Non-pigmented ciliary epithelial cell (primary cell): ENCODE measurements at places on chromosomes 7 and 10.

DNA sequence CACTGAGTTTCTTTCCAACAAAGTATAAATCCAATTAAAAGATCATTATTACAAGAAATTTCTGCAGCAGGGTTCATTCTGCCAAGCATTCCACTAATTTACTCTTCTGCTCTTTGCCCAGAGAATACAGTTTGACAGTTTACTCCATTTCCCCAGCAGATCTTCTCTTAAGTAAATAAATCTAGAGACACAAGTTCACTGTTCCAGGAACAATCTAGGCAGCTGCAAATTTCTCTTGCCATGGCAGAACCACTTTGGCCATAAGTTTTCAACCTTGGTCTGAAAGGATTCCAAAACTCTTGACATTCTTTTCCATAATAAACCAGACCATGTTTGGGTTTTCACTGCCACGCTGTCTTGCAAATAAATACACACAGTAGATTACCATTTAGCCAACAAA is 11.5 kb downstream of the RGS10 start:
- DNase-seq: no peak

DNA sequence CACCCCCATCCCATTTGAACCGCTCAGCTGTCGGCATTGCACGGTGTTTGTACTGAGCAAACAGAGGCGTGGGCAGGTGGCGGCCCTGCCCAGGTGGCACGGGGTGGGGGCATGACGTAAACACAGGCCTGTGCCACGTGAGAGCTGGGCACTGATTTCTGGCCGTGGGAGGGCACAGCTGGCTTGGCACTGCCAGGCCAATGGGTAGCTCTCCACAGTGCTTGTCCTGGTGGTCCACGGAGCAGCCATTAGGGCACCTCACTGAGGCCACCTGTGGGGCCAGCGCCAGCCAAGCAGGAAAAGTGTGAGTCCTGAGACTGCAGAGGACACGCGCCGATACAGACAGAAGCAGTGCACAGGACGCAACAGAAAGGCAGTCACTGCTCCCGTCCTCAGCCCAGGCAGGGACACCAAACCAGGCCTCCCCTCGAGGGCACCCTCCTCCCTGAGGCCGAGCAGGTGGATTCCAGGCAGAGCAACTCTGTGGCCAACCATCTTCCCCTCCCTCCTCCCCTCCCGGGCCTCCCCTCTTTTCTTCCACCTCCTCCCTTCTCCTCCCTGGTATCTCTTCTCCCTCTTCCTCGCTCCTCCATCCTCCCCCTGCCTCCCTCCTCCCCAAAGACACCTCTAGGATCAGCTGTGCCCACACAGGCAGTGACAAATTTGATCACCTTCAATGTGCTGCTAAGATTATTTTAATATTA is 258.7 kb downstream of the ELFN1 start:
- DNase-seq: no peak

- no peak for DNase-seq
Observed at GRCh38 chr10:115653473-115653872, 560.3 kb downstream of the ATRNL1 start.

DNA sequence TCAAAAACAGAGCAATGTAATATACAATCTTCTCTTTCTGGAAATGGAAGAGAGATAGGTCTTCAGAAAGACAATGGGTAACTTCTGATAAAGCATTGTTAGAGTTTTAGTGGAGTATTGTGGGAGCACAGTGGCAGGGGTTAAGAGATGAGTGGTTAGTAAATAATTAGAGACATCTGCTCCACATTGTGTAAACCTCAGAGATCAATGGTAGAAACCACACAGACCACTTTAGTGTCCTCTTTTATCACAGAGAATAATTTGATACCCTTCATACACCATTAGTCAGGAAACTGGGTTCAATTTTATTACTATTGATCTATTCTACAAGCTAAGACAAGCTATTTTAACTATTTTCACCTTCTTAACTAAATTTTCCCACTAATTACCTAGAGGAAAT is 35.9 kb upstream of the MAGI2 start:
- DNase-seq: no peak

GRCh38 chr7:110835218-110835617 is 255.7 kb upstream of the LRRN3 start:
- DNase-seq: no peak

DNA sequence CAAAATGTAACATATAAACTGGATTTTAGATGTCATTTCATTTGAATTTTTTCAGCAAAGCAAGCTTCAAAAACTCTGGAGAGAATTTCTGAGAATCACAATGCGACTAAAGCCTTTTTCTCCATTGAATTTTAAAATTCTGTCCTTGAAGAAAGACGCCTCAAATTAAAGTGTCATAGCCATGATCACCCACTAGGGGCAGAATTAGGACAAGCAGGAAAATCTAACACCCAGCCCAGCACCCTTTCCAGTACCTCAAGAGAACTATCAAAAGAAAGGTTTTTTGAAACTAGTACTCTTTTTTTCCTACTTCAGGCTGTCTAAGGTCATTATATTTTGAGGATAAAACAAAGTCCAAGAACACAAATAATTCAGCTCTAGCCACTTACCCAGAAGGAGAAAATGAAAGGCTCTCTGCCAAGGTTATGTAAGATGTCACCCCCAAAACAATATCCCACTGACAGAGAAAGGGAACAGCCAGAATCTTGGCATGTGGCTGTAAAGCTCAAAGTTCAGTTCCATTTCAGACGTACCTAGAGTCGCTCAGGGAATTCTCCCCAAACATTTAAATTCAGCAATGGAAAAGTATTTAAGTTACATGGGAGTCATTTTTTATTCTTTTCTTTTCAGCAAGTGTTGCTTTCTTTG is 299.4 kb downstream of the SNX13 start:
- DNase-seq: no peak

- DNase-seq: no peak
Observed at GRCh38 chr10:69428165-69428564, 11.4 kb upstream of the TACR2 start.

DNA sequence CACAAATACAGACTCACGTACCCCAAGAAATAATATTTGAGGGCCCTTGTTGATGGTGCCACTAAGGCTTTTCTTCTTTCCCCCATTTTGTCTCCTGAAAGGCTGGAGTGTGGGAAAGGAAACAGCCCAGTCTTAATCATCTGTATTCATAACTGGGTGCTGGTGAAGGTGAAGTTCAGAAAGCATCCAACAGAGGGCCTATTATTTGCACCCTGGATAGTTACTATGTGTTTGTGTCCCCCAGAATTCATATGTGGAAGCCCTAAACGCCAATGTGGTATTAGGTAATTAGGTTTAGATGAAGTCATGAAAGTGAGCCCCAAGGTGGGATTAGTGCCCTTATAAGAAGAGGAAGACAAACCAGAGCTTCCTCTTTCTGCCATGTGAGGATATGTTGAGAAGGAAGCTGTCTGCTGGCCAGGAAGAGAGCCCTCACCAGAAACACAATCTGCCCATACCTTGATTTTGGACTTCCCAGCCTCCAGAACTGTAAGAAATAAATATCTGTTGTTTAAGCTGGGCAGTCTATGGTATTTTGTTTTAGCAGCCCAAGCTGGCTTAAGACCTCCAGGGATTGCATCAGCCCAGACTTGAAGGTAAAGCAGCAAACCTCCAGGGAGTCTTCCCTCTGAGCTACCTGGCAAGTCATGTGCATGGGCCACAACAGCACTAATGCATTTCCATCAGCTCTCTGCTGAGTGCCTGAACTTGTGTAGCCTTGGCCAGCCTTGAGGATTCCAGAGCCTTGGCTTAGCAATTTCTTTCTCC is 90.0 kb upstream of the ADRB1 start:
- no peak for DNase-seq

- no peak for DNase-seq
Observed at GRCh38 chr10:45553613-45554012, 119.0 kb downstream of the ZFAND4 start.

- DNase-seq: peak; percentile 53
Observed at GRCh38 chr10:124063750-124064603, 29.4 kb downstream of the CHST15 start.

DNA sequence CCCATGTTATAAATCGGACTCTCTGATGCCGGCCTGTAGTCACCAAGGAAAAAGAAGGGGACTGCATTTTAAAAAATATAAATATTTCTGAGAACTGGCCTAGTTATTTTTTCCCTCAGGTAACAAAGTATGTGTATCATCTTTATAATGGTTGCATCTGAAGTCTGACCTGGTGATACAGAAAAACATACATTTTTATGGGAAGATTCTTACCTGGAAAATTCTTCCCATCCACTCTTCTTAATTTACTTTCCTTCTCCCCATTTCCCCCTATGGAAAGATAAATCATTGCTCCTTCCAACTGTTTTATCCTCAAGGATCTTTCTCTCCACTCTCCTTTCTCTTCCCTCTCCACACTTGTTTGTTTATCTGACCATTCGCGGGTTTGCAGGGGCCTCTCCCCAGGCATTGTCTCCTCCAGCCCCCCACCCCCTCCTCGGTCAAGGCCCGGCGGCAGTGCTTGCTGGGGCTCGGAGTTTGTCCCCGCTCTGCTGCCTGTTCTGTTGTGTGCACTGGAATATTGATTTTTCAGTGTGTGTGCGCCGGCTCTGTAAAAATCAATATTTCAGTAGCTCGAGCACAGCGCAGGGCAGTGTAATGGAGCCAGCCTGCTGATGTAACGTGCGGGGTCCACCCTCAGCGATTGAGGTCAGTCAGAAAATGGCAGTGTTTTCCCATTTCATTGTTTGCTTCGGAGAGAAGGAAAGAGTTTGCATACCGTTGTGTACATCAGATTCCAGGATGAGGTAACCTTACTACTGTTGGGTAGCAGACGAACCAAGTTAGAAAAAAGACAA is 199.5 kb upstream of the NFE2L3 start:
- DNase-seq: no peak

DNA sequence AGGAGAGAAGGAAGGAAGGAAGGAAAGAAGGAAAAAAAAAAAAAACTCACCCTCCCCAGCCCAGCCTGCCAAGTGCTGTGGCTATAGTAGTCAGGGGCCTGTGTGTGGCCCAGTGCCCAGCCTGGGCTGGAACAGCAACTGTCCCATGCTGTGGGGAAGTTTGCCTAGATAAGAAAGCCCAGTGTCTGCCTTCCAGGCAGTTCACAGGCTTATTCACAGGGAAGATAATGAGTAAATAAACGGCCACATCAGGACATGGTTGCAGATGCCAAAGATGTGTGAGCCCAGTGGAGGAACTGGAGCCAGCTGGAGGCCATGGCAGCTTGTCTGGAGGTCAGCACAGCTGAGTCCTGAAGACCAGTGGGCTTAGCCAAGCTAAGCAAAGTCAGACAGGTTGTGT is 132.4 kb upstream of the FOXK1 start:
- no peak for DNase-seq

- DNase-seq: no peak
Observed at GRCh38 chr10:71245420-71246325, 33.3 kb downstream of the UNC5B start.
